ENCODE measurements at places on chromosomes 7 and 10.

- no peak for DNase-seq
These were observed 216.5 kb downstream of the TMEM178B start for GRCh38 chr7:141290365-141290764.

- peak; percentile 59 for DNase-seq
These were observed 105.2 kb downstream of the NEURL1 start for GRCh38 chr10:103598654-103599115.

GRCh38 chr7:112105584-112106530, 100.3 kb downstream of the DOCK4 start:
- no peak for DNase-seq

DNA sequence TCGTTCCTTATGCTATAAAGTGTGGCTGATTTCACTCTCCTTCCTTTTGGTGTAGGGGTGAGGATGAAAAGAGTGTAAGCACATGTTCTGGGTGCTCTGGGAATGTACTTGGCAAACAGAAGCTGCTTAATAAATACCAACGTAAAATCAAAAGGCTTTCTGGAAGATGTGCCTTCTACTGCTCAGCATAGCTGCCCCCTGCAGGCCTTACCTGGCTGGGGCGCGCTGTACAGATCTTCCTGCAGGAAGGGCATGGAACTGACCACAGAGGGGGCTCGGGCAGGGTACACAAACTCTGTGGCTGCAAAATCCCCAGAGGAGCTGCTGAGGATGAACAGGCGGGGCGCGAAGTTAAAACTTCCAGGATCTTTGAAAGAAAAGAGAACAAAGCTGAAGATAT, 169.4 kb downstream of the SVIL start:
- no peak for DNase-seq

- no peak for DNase-seq
These were observed 197.0 kb upstream of the PRSS58 start for GRCh38 chr7:142454862-142455261.
